ENCODE measurements at places on chromosomes 12 and 14. TPM values are rescaled to one million over a fixed set of nuclear protein-coding genes. Genes with fewer than 3 reads are reported as not detected.

FOS gene
- polyA plus RNA-seq = 57.8 TPM

LRRK2 gene
- polyA plus RNA-seq = 1.5 TPM

GTF2H3 gene
- 40.5 TPM for polyA plus RNA-seq

GLT8D2 gene
- polyA plus RNA-seq = 90.2 TPM

KRT2 gene
- polyA plus RNA-seq = not detected

TMEM52B gene
- 0.85 TPM for polyA plus RNA-seq

TCL1B gene
- not detected for polyA plus RNA-seq

CYP27B1 gene
- polyA plus RNA-seq = 0.76 TPM

CPNE6 gene
- polyA plus RNA-seq = not detected

PLEKHG7 gene
- polyA plus RNA-seq = not detected

Measured in BJ (cell line).